Activated CD8-positive, alpha-beta memory T cell treated with anti-CD3 and anti-CD28 coated beads, Interleukin-2, amount 50 U/mL, for 48 hours (primary cell): ENCODE measurements at places on chromosomes 5 and 9.

GRCh38 chr9:89743216-89743572, 138.4 kb downstream of the GADD45G start:
- DNase-seq, result peak; percentile 65

GRCh38 chr5:68548959-68549676, 333.6 kb downstream of the PIK3R1 start:
- DNase-seq, result no peak

GRCh38 chr5:143222287-143223231, 180.9 kb downstream of the NR3C1 start:
- DNase-seq, result peak; percentile 68

DNA sequence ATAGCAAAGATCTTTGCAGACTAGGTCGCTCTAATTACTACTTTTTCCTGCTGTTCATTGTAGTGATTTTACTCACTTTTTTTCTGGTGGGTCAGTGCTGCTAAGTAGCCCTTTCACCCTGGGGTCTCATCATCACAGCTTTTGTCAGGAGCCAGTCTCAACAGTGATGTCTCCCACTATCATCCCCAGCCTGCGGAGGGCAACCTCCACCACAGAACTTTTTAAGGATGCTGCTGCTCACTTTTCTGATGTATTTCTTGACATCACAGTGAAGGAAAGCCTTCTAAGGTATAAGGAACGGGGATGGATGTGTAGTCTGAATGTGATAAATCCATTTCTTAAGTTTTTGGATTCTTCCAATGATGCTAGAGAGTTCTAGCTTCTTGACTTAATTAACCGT, 242.5 kb upstream of the RIOK2 start:
- no peak for DNase-seq

DNA sequence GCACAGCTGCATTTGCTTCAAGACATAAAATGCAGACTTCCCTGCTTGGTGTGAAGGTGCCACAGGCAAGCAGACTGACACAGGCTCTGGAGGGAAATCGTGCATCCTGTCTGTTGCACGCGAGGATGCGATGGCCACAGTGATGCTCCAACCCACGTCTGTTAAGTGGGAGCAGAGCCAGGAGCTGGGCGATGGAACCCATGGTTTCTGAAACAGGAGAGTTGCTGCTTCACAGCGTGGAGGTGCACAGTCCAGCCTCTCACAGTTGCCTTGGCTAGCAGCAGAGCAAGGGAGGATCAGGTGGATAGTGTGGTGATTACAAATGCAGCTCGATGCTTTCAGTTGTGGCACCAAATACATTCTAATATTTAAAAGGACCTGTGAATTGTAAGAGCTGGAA, 108.8 kb downstream of the TENT4A start:
- DNase-seq, result no peak

- no peak for DNase-seq
Measured at GRCh38 chr5:87746891-87747377, 334.2 kb upstream of the CCNH start.

- no peak for DNase-seq
Measured at GRCh38 chr9:123084256-123084655, 50.8 kb downstream of the GPR21 start.

GRCh38 chr5:93658044-93658443, 75.0 kb downstream of the NR2F1 start:
- DNase-seq, result no peak

GRCh38 chr5:169944922-169945680, 35.2 kb downstream of the INSYN2B start:
- DNase-seq, result no peak

DNA sequence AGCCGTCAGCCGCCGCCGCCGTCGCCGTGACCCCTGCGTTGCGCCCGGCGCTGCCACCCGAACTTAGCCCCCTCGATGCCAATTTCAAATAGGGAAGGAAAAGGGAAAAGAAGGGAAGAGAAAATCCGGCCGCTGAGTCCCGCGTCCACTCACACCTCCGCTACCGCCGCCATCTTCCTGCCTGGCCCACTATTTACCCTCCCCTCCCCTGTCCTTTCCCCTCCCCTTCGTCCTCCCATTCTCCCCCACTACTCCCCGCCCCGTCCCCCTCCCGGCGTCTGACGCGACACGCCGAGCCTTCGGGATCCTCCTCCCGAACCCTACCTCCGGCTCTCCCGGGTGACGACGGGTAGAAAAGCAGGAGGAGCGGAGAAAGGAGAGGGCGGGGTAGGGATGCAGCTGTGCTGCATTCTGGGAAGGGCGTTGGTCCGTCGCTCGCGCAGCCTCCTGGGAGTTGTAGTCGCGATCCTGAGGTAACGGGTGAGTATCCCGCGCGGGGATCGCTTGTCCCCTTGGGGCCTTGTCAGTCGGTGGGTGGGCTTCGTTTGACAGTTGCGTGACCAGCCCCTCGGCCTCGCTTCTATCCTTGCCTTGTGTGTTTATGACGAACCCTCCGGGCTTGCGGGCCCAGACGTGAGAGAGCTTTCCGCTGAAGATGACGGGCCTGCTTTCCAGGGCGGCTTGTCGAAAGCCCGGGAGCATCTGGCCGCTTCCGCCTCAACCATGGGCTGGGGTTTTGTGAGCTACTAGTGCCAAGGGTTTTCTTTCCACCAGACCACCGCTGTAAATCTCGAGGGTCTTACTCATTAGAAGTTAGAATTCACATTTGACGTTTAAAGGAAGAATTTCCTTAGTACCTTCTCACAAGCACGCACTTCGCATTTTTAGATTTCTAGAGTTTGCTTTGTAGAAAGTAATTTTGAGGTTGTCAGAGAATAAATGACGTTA, at the start of the genes CERT1 and POLK:
TSS of gene CERT1 (minus strand) at position 195 of the 948 bp plus-strand sequence. CDS start 422 bp downstream, outside the sequence.
TSS of gene POLK (plus strand) at position 457 of the 948 bp plus-strand sequence.
- DNase-seq, result peak; percentile 93

DNA sequence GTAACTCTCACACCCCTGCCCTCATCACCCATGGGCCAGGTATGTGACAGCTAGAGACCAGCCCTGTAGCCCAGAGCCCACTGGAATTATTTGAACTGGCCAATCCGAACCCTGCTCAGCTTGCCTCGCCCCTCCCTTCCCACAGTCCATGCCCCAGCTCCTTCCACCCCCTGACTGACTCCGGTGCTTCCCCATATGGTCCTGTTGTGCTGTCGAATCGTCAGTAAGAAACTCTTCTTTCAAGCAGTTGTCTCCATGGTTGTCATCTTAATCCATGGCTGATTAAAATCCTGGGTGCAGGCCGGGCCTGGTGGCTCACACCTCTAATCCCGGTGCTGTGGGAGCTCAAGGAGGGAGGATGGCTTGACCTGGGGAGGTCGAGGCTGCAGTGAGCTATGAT, 118.5 kb downstream of the COL23A1 start:
- no peak for DNase-seq

DNA sequence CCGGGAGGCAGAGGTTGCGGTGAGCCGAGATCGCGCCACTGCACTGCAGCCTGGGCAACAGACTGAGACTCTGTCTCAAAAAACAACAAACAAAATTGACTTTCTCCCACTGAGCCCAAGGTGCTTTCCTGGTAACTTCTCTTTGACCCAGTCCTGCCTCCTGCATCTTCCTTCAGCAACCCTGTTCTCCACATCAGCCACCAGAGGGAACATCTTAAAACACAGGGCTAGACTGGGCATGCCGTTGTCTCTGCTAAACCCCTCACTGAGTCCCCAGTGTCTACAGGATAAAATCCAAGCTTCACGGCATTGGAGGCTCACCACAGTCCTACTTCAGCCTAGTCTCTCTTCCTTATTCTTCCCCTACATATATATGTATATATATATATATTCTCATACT, 39.8 kb upstream of the KCNMB1 start:
- no peak for DNase-seq

DNA sequence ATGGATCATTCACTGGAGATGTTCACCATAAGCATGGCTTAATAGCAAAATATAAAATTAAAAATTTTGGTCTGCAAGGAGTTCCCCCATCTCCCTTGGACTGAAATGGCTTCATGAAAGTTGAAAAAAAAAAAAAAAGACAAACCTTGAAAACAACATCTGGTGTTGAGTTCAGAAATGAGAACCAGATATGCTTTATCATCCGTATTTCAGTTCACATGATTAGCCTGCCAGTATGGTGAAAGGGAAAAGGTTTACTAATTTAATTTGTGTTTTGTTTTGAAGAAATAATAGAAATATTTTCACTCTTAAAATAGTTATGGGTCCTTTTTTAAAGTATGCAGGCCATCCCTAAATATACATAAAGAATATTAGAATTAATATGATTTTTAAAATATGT, 67.8 kb downstream of the TMEM167A start:
- DNase-seq, result no peak

- no peak for DNase-seq
Measured at GRCh38 chr5:78640662-78641474, 7.7 kb downstream of the LHFPL2 start.

DNA sequence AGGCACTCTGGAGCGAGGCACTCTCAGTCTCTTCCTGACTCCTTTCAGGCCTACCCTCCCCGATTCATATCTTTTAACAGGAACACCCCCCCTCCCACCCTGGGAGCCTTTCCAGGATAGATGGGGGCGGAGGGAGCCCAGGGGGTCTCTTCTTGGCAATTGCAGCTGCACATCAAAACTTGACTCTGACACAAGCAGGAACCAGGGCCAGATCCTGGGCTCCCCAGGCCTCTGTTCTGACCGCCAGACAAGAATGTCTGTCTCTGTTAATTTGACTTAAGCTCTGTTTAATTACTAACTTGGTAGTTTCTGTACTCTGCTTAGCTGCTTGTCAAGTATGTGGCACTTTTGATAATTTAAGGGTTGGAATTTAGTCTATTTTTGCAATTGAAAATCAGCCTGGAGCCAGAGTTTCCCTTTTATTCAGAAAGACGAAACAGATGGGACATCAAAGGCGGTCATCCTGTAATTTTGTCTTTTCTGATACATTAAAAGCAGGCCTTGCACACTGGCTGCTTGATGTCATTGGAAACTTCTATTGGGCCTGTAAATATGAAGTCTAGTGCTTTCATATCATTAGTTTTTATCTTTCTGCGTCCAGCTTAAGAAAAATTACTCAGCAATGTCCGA, 43.3 kb downstream of the ACTL7B start:
- DNase-seq, result no peak

DNA sequence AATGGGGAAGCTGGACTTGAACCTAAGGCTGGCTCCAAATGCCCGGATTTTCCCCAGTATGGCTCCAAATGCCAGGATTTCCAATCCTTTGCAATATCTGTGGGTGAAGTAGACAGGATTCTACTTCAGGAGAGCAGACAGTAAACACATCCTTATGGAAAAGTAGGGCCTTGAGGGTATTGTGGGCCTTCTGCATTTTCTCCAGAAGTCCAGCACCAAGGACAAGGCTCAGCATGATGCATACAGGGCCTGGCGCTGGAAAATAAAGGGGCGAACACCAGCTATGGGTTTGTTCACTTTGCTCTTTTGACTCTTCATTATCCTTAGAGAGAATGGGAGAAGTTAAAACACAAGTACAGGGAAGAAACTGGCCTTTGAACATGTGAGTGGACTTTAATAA, 347.5 kb downstream of the SEMA5A start:
- no peak for DNase-seq

GRCh38 chr5:160159991-160160792, 40.9 kb upstream of the PWWP2A start:
- no peak for DNase-seq

- DNase-seq, result no peak
Measured at GRCh38 chr5:156922207-156922792, 40.7 kb downstream of the TIMD4 start.

DNA sequence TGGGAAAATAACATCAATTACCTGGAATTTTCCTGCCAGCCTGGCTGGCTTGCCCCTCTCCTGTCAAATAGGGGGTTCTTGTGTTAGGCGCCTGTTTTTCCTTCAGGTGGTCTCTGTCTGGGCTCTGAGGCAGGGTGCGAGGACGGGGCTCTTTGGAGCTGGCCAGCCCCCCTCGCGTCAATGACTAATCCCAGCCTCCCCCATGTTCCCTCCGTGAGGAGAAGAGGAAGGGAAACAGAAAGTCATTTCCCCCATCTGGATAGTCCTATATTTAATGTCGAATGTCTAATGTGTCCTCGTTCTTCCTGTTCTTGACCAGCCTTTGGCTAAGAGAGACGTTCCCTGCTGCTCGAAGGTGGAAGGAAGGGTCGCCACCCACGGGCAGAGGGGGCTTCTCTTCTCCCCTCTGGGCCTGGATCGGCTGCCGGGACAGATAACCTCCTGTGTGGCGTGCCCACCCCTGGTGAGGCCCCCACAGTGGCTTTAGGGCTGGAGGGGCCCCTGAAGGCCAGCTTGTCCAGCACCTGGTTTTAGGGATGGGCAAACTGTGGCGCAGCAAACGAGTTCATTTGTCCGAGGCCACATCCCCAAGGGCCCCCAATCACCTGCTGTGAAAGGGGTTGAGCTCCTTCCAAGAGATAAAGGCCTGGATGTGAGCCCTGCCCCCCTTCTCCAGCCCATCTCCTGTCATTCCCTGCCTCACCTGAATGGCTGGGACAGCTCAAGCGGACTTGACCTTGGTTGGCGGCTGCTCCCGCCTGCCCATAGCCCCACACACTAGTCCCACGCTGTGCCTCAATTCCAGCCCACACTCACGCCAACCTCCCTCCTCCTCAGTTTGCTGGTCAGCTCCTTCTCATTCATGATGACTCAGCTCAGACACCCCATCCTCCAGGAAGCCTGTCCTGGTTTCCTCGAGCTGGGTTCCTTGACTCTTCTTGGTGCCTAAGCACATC, 35.9 kb upstream of the UNC5A start:
- no peak for DNase-seq

- no peak for DNase-seq
Measured at GRCh38 chr5:1470762-1471211, 25.5 kb upstream of the SLC6A3 start.
